ENCODE measurements at places on chromosomes 12 and 14. TPM values are rescaled to one million over a fixed set of nuclear protein-coding genes. Genes with fewer than 3 reads are reported as not detected.

GPX2 gene
- not detected for total RNA-seq

MYF5 gene
- total RNA-seq: not detected

NPAS3 gene
- total RNA-seq: 0.70 TPM

DNA sequence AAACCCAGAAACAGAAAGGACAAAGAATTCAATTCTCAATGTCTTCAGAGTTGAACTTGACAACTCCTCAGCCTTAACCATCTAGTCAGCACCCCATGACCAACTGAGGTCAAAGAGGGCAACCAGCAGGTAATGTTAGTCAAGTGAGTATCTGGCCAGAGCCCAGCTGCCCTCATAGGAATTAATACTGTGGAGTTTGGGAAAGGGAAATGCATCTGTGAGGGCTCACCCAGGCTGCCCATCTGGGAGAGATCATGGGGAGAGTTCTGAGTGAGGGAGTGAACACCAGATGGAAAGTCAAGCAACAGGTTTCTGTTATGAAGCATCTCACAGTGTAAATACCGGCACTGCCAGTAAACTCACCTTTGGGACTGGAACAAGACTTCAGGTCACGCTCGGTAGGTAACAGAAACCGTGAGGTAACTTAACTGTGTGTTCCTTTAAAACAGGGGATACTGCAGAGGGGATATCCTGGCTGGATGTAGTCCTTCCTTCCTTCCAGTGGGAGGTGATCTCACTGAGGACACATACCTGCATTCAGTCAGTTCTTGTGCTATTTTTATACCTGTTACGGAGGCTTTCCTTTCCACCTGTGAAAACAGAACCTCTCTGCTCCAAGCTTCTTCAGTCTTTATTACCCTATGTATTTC lies 94.4 kb downstream of the DAD1 start:
- no peak for DNase-seq

- DNase-seq: no peak
Observed at GRCh38 chr14:26344596-26344995, 253.2 kb downstream of the NOVA1 start.

TAS2R43 gene
- not detected for total RNA-seq

DNA sequence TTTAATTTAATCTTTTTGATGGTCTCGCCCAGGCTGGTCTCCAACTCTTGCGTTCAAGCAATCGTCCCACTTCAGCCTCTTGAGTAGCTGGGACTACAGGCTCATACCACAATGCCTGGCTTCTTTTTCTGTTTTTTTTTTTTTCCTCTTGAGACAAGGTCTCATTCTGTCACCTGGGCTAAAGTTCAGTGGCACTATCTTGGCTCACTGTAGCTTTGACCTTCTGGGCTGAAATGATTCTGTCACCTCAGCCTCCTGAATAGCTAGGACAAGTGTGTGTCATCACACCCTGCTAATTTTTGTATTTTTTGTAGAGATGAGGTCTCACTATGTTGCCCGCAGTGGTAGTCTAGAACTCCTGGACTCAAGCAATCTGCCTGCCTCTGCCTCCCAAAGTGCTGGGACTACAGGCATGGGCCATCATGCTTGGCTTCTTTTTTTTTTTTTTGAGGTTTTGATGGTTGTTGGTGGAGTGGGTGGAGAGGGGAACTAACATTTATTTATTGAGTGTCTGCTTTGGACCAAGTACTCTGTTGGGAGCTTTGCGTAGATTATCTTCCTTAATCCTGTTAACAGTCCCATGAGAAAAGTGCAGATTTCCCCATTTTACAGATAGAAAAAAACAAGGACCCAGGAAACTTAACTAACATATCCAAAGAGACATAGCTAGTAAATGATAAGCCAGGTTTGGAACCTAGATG lies 102.0 kb downstream of the DIP2B start:
- DNase-seq: no peak

SERPINA10 gene
- total RNA-seq: not detected

TEX52 gene
- total RNA-seq: not detected

DNA sequence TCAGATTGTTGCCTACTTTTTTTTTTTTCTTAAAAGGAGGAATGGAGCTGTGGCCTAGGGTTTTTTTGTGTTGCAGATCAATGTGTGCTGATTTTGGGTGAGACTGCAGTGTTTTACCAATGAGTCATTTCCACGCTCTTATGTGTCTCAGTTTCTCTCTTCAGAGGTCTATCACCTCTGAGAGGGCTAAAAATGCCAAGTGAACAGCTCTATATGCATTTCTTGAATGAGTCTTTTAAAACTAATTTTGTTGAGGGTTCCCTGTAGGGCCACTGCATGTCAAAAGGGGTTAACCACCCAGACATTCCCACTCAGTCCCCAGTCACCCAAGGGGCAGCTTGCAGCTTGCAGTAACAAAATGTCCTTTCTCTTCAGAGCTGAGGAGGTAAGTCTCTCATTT lies 24.3 kb upstream of the GLIPR1L2 start:
- no peak for DNase-seq

COQ5 gene
- 46.6 TPM for total RNA-seq

GRCh38 chr12:51827925-51828818 lies 20.3 kb downstream of the FIGNL2 start:
- DNase-seq: peak; percentile 86

GYS2 gene
- total RNA-seq: not detected
